Activated naive CD4-positive, alpha-beta T cell treated with anti-CD3 and anti-CD28 coated beads, Interleukin-2, amount 50 U/mL, for 72 hours (primary cell): ENCODE measurements at places on chromosomes 7 and 10.

DNA sequence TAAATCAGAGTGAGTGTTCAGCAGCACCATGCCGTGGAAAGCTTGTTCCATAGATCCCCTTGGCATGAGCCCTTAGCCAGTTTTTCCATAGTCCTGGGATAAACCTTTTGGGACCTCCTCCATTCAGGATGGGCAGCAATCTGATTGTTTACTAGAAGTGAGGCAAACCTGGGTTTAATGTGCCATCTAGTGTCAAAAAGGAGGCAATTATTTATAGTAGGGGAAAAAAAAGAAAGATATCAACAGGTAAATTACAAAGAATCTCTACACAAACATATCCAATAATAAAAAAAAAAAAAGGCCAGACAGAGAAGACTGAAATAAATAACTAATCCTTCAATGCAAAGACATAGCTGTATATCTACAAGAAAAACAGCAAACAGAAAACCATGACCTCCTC, 229.0 kb upstream of the STK17A start:
- no peak for DNase-seq

- DNase-seq, result peak; percentile 59
Measured at GRCh38 chr10:7193369-7193768, 217.5 kb downstream of the SFMBT2 start.

DNA sequence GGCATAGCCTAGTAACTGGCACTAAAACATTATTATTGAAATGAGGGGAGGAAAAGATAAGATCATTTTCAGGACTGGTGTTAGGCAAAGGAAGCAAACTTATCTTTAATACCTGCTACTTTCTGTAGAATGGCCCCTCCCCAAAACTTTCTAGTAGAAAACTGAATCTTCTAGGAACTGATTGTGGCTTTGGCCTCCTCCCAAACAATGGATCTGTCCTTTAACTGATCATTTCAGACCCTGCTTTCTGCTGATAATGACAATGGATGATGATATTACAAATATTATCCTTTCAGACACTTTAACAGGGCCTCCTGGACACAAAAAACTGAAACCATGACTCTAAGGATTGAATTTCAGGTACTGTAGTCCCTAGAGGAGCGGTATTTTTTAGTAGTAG, 55.1 kb downstream of the EZH2 start:
- no peak for DNase-seq

DNA sequence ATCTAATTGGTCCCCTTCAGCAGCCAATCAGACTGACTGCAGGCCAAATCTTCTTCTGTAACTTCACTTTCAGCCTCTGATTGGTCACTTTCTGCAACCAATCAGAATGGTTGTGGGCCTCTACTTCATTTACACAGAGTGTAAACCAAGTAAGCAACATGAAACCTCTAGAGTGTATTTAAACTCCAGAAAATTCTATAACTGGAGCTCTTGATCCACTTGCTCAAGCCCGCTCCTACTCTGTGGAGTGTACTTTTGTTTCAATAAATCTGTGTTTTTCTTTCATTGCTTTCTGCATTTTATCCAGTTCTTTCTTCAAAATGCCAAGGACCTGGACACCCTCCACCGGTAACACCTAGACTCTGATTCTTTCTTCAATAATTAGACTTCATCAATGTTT, 319.1 kb downstream of the CACNA2D1 start:
- no peak for DNase-seq

DNA sequence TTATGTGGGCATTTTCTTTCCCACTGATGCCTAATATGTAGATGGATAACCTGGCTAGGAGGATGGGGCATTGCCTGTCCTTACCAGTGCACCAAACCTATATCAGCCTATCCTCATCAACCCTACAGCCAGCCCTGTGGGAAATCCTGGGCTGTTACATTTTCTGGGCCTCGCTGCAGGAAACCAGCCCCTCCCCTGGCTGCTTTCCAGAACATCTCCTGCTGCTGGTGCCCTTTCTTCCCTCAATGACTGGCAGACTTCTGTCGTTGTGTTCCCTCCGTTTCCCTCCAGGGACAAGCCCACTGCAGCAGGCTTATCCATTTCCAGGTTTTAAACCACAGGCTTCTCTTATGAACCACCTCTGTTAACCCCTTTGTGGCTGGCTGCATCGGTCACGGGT, 486.1 kb upstream of the COBL start:
- no peak for DNase-seq

- DNase-seq, result no peak
Measured at GRCh38 chr10:30782537-30783461, 153.2 kb upstream of the LYZL2 start.

DNA sequence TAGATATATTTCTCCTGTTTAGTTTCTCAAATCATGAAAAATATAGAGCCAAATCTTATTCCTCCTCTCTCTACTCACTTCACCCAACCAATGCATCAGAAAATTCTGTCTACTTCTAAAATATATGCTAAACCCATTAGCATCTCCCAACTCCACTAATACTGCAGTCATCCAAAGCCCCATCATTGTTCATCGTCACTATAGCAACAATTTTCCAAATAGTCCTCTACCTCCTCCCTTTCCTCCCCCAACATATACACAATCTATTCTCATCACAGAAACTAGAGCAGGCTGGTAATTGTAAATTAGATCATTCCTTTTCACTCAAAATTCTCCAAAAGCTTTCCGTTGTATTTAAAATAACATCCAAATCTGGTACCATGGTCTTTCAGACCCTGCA, 38.4 kb upstream of the C10orf120 start:
- no peak for DNase-seq

DNA sequence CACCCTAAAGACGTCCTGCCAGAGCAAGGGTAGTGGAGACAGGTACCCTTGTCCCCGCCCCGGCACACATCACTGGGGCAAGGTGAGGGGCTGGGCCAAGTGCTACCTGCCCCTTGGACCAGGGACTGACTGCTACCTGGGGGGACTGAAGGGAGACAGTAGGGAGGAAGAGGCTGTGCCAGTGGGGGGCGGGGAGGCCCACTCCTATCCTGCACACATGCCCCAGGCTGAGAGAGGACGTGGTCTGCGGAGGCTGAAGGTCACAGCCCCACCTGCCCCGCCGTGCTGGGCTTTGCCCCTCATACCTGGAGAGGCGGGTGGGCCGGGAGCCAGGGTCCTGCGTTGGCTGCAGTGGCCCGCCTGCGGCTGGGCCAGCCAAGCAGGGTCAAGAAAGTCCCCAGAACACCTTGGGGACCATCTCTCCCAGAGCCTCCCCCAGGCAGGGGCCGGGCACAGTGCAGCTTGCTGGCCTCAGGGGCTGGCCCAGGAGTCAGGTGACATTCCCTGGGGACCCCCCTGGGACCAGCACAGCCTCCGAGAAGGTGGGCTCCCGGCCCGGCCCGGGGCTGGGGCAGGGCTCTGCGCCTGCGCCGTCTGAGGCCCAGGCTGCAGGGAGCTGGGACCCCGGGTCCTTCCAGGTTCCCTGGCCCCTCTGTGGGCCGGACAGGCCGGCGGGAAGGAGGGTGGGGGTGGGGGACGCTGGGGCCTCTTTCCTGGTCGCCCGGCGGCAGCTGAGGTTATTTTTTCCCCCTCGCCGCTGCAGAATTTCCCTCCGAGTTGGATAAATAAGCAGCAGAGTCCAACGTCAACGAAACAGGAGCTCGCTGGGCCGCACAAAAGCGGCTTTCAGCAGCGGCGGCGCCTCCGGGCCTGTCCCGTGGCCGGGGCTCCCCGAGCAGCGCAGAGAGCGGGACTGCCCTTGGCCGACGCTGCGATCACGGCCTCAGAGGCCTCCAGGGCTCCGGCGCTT, 9.8 kb upstream of the FZD9 start:
- DNase-seq, result no peak

DNA sequence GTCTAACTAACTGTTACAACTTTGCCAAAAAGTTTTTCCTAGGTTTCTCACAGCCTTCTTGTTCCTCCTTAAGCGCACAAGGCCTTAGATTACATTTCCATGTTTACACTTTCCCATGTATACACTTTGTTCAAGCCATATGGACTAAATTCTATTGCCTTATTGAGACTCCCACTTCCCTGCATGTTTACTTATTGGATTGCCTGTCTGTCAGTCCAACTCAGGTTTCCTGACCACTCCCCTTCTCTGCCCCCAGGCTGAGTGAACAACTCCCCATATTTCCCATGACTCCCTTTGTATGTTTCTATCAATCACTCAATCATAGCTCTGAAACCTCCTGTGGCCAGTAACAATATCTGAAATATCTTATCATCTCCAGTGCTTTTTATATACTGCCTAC, 43.0 kb downstream of the SLC25A40 start:
- DNase-seq, result no peak

DNA sequence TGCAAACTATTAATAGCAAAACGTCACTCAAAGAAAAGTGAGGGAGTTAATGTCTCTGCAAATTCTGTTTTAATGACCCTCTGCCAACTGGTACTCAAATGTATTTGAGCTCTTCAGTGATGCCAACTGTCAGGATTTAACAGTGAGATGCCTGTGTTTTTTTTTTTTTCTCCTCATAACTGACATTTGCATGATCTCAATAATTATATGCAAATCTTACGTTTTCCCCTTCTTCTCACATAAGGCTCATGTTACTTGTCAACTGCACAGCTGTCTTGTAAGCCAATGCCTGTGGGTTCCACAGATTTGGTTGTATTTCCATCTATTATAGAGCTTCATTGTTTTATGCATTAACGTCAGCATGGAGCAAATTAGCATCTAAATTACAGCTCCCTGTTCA, 38.2 kb downstream of the PPP1R3A start:
- DNase-seq, result no peak

- DNase-seq, result no peak
Measured at GRCh38 chr7:151272405-151272804, 23.9 kb upstream of the SMARCD3 start.

DNA sequence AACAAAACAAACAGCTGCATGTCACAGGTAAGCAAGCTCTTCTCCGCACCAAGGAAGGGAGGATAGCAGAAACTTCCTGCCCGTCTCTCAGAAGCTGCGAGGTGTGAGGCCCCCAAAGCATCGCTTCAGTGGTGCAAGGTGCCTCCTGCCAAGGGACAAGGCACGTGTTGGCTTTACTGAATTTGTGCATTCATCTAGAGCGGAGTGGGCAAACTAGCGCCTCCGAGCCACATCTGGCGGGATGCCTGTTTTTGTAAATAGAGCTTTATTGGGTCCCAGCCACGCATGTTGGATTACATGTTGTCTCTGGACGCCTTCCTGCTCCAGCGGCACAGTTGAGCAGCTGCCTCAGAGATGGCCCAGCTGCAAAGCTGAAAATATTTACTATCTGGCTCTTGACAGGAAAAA, 27.7 kb downstream of the PHYH start:
- DNase-seq, result no peak

- DNase-seq, result peak; percentile 41
Measured at GRCh38 chr10:69413221-69413865, 3.4 kb downstream of the TACR2 start.

DNA sequence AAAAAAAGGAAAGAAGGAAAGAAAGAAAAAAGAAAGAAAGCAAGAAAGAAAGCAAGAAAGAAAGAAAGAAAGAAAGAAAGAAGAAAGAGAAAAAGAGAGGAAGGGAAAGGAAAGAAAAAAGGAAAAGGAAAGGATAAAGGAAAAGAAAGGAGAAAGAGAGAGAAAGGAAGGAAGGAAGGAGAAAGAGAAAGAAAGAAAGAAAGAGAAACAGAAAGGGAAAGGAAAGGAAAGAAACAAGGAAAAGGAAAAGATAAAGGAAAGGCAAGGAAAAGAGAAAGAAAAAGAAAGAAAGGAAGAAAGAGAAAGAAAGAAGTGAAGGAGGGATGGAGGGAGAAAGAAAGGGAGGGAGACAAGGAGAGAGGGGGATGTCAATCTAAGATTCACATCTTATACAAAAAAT, 20.8 kb upstream of the SFTPA2 start:
- DNase-seq, result no peak

DNA sequence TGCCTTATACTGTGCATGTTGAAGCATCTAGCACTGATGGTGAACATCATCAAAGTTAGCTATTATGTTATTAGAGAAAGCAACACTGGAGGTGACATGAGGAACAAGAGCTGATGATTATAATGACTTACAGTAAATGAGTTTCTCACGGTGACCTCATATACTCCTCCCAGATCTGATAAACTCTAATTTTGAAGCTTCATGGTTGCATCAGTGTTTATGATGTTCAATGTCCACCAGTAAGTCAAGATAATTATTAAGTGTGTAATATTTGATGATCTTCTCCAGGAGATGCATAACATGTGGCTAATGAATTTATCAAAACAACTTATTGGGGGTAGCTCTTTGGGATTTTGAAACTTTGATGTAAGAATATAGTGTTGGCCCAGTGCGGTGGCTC, 27.5 kb downstream of the MGAM2 start:
- no peak for DNase-seq

DNA sequence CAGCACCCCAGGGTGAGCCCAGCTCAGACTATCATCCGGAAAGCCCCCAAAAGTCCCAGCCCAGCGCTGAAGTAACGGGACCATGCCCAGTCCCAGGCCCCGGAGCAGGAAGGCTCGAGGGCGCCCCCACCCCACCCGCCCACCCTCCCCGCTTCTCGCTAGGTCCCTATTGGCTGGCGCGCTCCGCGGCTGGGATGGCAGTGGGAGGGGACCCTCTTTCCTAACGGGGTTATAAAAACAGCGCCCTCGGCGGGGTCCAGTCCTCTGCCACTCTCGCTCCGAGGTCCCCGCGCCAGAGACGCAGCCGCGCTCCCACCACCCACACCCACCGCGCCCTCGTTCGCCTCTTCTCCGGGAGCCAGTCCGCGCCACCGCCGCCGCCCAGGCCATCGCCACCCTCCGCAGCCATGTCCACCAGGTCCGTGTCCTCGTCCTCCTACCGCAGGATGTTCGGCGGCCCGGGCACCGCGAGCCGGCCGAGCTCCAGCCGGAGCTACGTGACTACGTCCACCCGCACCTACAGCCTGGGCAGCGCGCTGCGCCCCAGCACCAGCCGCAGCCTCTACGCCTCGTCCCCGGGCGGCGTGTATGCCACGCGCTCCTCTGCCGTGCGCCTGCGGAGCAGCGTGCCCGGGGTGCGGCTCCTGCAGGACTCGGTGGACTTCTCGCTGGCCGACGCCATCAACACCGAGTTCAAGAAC, 1.1 kb downstream of the VIM start:
- DNase-seq, result peak; percentile 64

DNA sequence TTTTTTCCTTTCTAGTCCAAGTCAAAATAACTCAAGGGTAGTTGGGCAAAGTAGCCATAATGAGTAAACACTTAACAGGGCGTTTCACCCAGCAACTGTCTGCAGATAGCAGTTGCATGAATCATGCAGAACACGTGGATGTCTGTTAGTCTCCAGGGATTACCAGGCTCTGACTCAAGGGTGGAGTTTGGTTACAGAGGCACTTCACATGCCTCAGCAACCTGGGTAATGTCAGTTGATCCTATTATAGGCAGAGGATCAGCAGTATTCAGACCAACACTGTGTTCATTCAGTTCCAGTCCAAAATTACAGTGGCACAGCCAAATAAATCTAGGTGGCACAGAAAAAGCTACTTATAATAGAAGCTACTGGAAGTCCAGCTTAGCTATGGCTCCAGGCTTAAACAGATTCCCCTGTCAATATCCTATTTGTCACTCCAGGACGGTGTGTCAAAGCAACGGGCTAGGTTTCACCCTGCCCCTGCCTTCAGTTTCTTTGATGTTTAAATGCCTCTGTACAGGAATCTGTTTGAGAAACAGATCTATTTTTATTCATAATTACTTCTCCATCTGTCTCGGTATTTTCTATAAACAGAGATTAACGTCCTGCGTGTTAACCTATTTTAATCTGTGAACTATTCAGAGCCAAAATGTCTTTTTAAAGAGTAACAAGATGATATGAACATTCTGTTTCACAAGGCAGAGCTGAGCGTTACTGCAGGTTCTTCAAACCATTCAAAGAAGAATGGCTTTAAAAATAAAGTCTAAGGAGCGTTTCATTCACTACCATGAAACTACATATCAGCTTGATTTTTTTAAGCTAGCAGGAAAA, 162.6 kb upstream of the AKR1E2 start:
- DNase-seq, result no peak

- no peak for DNase-seq
Measured at GRCh38 chr10:44261710-44262455, 123.0 kb downstream of the CXCL12 start.
